ENCODE measurements at places on chromosomes 16 and 17. TPM values are rescaled to one million over a fixed set of nuclear protein-coding genes. Genes with fewer than 3 reads are reported as not detected.

- DNase-seq = no peak
Observed at GRCh38 chr16:26511463-26511862, 555.3 kb upstream of the C16orf82 start.

- no peak for DNase-seq
Observed at GRCh38 chr17:66943484-66943883, 21.0 kb upstream of the CACNG4 start.

DNA sequence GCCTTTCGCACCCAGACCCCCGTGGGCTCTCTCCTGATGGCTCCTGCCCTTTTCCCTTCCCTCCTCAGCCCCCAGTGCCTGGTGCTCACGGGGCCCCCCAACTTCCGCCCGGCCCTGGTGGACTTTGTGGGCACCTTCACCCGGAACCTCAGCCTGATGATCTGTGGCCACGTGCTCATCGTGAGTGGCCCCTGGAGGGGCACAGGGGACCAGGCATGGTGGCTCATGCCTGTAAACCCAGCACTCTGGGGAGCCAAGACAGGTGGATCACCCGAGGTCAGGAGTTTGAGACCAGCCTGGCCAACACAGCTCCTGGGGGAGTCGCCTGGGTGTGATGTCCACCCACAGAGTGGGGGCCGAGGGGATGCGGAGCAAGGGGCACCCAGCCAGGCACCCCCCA lies 21.3 kb downstream of the SLC12A3 start:
- DNase-seq = no peak

DNA sequence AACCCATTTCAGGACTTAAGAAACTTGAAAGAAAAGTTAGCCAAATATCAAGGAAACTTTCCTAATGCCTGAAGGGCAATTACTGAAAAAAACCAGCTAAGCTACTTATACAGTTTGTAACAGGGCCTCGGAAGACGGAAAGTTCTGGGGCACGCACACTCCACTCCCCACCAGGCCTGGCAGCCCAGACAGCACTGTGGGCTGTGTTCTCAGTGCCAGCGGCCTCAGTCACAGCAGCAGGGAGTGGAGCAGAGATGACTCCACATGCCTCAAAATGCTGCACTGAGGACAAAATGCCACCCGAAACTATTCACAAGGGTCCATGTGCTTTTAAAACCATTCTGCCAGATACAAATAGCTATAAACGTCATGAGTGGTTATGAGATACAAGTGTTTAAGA lies 6.3 kb upstream of the ECI1 start:
- DNase-seq = no peak

DNA sequence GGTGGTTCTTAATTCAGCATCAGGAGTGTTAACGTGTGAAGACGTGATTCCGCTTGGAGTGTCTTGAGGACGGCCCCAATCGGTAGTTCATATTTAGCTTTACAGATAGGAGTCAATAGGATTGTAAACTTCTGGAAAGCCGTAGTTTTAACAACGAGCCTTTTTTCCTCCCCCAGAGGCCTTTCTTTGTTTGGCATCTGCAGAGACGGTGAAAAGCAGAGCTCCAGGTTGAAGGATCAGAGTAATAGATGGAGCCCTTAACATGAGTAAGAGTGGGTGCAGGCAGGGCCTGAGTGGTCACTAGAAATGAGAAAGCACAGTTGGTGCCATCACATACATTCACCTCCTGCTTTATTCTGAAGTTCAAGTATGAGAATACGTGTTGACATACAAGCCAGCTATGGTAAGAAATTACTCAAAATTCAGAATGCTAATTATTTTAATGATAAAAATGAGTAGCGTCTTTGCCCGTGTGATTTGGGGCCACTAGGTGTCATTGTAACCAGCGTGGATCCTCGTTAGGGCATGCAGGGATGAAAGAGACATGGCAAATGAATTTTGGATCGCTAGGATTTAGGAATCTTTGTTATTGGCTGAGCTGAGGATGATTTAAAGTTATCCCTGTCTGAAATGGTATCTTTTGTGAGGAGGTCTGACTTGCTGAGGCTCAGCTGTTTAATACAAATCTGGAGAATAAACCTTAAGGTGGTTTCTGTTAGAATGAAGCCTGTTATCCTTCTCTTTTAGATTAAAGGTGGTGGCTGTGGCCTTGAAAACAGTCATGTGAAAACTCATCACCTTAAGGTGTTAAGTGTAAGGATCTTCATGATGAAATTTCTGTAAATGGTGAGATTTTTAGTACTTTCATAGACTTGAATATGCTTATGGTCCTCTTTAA lies 18.6 kb downstream of the PRCD start:
- DNase-seq = no peak

GRCh38 chr16:87550495-87550961 lies 51.8 kb upstream of the JPH3 start:
- DNase-seq = no peak

- DNase-seq = no peak
Observed at GRCh38 chr16:8849411-8850011, 19.3 kb downstream of the CARHSP1 start.

GRCh38 chr16:22093331-22093730 lies 990 bp downstream of the VWA3A start:
- DNase-seq = no peak

DNA sequence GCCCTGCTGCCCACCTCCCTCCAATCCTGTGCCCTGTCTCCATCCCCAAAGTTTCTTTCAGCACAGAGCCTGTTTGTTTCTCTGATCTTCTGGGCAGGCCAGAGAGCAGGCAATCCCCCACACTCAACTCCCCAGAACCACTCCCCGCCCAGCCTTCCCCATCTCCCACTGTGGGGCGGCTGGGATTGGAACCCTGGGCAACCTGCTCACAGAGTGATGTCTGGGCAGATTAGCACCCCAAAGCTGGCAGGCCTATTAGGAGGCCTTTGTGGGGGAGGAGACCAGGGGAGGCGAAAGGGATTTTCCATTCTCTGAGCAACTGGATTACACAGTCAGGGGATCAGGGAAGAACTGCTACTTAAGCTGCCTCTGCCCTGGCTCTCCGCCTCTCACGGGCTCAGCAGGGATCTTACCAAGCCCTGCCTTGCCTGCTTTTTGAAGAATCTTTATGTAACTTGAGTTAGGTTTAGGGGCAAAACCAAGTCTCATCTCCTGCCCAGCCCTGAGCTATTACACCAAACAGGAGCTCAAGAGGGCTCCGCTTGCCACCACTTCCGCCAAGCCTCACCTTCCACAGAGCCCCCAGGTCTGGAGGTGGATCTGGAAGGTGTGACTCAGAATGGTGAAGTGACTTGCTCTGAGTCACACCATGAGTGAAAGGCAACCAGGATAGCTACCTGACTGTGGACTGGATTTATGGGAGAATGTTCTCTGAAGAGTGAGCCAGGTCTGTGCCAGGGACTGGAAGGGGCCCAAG lies 16.0 kb upstream of the LHX1 start:
- peak; percentile 95 for DNase-seq

GRCh38 chr17:40960144-40960543 lies 6.6 kb downstream of the KRT39 start:
- DNase-seq = no peak

DNA sequence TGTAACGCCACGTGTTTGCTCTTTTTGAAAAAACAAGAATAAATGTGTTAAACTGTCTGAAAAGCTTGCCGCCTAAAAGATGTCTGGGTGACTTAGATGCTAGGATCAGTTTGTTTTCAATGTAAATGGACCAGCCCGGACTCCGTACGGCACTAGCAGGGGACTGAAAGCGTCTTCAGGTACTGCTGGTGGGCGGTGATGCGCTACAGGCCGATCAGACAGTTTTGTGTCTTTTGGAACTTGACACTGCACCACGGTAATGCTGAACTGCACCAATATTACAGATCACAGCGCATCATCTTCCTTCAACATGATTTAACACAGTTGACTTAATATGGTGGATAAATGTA lies 727 bp upstream of the MBTPS1 start:
- no peak for DNase-seq

DNA sequence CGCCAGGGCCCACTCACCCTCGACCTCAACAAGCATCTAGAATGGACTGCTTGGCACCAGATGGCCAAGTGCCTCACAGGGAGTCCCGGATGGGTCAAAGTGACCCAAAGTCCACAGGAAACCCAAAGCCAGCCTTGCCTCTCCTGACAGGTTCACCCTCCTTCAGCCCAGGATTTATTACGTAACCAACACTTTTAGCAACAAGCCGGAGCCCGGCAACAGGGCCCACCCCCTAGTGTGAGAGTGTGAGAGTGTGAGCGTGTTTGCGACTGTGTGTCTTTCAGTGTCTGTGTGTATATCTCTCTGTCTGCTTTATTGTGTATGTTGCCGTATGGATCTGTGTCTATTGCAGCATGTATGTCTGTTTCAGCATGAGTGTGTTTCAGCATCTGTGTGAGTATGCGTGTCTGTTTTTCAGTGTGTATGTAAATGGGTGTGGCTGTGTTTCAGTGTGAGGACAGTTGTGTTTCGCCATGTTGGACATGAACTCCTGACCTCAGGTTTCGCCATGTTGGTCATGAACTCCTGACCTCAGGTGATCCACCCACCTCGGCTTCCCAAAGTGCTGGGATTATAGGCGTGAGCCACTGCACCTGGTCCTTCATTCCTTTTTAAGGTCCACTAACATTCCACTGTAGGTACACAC lies 13.7 kb upstream of the PEMT start:
- DNase-seq = no peak

DNA sequence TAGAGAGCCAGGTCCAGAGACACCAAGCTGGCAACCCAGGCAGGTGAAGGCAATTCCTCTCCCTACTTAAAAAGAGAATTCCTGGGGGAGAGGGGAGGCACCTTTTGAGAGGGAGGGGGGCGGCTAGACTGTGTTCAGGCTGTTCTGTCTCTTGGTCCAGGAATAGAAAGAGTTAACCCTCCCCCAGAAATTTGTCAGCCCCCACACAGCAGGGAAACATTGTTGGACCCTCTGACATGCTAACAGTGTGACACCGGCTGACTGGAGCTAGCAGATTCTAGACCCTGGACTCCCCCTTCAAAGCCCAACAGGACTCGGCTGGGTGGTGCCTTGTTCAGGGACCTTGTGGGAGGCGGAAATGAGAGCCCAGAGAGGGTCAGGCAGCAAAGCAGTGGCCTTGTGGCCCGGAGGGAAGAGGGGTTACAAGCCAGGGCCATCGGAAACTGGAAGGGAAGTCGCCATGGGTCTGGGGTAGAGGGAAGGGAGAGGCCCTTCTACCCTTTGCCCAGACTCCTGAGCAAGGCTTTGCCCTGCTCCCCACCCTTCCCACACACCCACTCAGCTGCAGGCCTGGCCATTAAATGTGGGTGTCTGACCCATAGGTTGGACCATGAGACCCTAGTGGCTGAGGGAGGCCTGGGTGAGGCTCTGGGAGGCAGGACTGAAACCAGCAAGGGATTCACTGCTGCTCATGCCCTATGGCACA lies 44.6 kb downstream of the RAI1 start:
- no peak for DNase-seq

GRCh38 chr16:85541980-85542900 lies 70.9 kb upstream of the GSE1 start:
- DNase-seq = no peak

- no peak for DNase-seq
Observed at GRCh38 chr16:61987474-61988012, 48.7 kb downstream of the CDH8 start.

- no peak for DNase-seq
Observed at GRCh38 chr16:86121374-86122010, 222.5 kb downstream of the IRF8 start.

- DNase-seq = no peak
Observed at GRCh38 chr17:54194268-54194667, 371.5 kb downstream of the KIF2B start.

DNA sequence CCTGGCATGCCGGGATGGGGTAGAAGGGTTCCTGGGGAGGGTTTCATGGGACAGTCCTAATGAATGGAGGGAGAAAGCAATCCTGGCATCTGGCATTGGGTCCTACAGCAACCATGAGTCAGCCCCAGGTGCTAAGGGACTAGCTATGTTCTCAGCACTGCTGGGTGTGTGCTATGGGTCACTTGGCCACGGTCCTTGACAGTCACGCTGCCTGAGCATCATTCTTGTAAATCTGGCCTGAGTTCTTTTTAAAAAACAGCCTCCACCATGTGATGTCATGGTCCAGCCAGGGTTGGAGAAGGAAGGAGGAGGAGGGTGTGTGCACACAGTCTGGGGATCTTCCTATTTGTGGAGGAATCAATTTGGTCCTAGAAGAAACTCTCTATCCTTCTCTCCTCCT lies 6.2 kb upstream of the RAMP2 start:
- peak; percentile 87 for DNase-seq

DNA sequence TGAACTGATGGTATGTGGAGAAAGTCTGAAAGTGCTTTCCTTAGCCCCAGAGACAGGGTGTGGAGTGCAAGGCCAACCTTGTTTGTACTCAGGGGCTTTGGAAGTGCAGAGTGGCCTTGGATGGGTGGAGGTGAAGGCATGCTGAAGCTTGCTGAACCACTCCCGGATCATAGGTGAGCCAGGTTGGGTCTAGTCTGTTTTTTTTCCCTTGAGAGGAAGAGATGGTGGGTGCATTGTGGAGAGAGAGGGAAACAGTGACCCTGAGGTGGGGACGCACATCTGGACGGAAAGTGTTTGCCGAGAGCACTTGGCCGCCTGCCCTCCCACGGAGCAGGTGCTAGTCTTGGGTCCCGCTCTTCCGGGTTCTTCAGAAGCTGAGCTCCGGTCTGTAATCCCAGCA lies 12.5 kb downstream of the ABAT start:
- no peak for DNase-seq

DNA sequence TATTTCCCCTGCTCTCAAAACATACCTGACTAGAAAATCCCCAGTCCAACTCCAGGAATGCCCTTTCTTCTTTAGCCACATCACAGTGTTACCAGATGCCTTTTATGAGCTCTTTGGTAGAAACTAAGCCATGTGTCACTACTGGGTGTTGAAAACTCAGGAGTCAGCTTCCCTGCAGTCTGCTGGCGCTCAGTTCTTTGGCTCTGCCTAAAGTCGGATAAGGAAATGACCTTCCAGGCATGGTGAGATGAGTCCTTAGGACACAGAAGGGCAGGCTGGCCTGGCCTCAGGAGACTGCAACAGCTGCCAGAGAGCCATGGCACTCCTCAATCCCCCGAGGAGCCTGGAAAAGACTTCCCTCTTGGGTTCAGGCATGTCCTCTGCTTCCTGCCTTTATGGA lies 89.1 kb downstream of the CDH13 start:
- no peak for DNase-seq

The SOST gene
- not detected for total RNA-seq

The ZG16 gene
- not detected for total RNA-seq

The WNK4 gene
- total RNA-seq = 0.96 TPM

The UMOD gene
- 0.07 TPM for total RNA-seq

The CA4 gene
- total RNA-seq = not detected

The RAB37 gene
- 0.82 TPM for total RNA-seq

The IL32 gene
- 621 TPM for total RNA-seq

The IKZF3 gene
- 0.17 TPM for total RNA-seq

The RHBDL3 gene
- not detected for total RNA-seq

The TSR1 gene
- 49.1 TPM for total RNA-seq

All from kidney epithelial cell (primary cell).